WTC11 (cell line): ENCODE measurements at places on chromosomes 7 and 10.

GRCh38 chr10:51524041-51524440 lies 175.4 kb downstream of the CSTF2T start:
- DNase-seq: no peak

GRCh38 chr7:135160098-135160857 lies 10.2 kb downstream of the CYREN start:
- DNase-seq: no peak

DNA sequence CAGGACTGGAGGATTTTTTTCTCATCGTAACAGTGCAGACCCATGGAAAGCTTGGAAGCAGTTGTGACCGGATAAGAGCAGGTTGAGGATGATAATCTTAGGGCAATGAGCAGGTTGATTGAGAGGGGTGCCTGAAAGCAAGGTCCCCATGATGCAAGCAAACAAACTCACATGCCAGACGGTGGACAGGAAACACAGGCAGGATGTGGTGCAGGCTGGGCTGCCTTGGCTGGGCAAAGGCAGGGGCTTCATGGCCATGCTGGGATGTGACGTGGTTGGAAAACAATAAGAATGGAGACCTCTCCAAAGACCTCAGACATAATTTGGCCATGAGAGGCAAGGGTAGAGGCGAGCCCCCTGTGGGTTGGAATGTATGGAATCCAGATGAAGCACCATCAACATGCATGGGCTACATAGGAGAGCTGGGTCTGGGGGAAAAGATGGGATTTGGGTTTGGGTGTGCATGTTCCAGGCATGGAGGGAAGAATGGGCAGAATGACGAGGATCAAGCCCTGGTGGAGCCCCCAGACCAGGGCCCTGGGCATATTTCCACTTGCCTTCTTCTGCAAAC lies 58.3 kb downstream of the IKZF1 start:
- no peak for DNase-seq

GRCh38 chr7:101235050-101235449 lies 2.6 kb downstream of the CLDN15 start:
- DNase-seq: peak; percentile 55

DNA sequence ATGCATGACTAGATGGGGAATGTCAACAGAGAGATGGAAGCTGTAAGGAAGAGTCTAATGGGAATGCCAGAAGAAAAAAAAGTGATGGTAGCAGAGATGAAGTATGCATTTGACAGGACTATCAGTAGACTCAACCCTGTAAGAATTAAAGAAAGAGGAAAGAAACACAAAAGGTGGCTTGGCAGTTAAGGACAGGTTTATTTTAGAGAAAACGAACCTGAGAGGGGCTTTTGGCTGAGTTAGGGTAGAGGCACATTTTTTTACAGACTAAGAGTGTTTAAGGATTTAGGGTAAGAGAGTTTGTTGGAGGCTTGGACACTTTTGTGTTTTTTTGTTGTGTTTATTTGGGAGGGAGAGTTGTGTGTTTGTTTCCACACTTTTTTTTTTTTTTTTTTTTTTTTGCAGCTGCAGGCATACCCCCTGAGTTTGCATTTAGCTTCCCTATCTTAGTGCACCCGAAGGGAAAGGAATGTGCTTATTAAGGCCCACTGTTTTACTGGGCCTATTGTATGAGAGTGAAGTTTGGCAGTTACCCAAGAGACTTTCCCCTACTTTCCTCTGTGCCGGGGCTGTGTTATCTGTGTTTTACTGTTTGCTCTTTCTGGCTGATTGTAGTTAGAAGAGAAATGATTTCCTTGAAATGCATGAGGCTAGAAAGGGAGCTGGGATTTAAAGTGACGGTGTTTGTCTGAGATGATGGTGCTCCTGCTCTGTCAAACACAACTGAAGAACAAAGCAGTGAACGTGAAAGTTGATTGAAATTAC lies 32.0 kb downstream of the NPVF start:
- DNase-seq: no peak

GRCh38 chr10:110613341-110613995 lies 30.7 kb upstream of the RBM20 start:
- DNase-seq: no peak

- DNase-seq: no peak
These were observed 182.5 kb downstream of the LRMDA start for GRCh38 chr10:75613685-75614504.
